ENCODE measurements at places on chromosomes 7 and 10.
A peak's percentile ranks its signal among the peaks of the same experiment; 100 is the strongest.

DNA sequence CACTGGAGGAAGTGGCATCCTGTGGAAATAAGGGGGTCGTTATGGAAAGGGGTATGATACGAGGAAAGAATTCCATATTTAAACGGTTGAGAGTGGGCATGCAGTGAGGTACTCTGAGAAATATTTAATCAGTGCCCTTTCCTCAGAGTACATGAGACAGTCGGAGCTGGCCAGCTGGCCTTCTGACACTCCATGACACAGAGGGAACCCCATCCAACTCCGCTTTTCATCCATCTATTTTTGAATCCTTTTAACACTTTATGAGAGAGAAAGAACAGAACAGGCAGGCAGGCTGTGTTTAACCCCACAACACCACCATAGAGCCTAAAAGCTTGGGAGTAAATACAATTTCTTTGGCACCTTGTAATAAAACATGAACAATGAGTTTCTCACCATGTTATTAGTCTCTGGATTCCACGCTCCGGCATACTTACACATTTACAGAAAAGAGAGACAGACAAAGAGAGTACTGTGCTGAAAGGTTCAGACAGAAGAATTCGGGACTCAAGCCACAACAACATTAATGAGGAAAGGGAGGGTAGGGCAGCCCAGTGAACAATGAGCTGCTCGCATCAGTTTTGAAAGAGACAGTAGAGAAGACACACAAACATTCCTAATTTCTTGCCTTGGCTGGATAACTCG is 124.2 kb upstream of the PDLIM1 start:
- no peak for DNase-seq

- no peak for DNase-seq
These were observed 31.2 kb upstream of the BMPER start for GRCh38 chr7:33873981-33874750.

GRCh38 chr7:10584886-10585285 is 388.8 kb upstream of the PHF14 start:
- no peak for DNase-seq

- DNase-seq, result no peak
These were observed 359.2 kb downstream of the PHF14 start for GRCh38 chr7:11332865-11333228.

DNA sequence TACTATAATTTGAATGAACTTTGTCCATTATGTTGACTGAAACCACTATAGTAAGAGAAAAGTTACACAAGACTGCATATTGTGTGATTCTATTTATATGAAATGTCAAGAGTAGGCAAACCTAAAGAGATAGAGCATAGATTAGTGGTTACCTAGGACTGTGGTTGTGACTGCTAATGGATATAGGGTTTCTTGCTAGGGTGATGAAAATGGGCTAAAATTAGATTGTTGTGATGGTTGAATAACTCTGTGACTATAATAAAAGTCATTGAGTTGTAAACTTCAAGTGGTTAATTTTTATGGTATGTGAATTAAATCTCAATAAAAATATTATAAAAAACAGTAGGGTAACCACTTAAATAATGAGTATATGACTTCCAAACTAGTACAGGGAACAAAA is 142.9 kb upstream of the AHR start:
- DNase-seq, result no peak

GRCh38 chr7:111074071-111074747 is 16.7 kb upstream of the LRRN3 start:
- no peak for DNase-seq

DNA sequence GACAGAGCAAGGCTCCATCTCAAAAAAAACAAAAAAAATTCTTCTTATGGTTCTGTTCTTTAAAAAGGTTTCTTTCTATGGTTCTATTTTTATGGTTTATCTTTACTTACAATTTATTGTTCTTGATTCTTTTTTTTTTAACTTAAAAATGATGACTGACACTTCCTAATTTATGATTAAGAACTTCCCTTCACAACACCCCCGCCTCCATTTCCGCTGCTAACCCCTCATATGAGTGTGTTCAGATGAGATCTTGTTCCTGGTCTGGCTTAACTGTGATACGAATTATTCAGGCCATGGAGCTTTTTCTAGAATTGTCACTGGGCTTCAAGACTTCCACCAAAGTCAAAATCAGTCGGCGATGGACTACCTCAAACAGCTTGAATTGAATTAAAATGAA is 33.9 kb downstream of the PTER start:
- DNase-seq, result peak; percentile 17

- DNase-seq, result no peak
These were observed 586.4 kb upstream of the SEMA3D start for GRCh38 chr7:85773116-85773728.

GRCh38 chr10:106938513-106938912 is 226.0 kb downstream of the SORCS1 start:
- DNase-seq, result no peak

GRCh38 chr10:129758207-129759021 is 205.7 kb downstream of the EBF3 start:
- no peak for DNase-seq

- peak; percentile 7 for DNase-seq
These were observed 448 bp upstream of the SRPK2 start for GRCh38 chr7:105389088-105389650.

DNA sequence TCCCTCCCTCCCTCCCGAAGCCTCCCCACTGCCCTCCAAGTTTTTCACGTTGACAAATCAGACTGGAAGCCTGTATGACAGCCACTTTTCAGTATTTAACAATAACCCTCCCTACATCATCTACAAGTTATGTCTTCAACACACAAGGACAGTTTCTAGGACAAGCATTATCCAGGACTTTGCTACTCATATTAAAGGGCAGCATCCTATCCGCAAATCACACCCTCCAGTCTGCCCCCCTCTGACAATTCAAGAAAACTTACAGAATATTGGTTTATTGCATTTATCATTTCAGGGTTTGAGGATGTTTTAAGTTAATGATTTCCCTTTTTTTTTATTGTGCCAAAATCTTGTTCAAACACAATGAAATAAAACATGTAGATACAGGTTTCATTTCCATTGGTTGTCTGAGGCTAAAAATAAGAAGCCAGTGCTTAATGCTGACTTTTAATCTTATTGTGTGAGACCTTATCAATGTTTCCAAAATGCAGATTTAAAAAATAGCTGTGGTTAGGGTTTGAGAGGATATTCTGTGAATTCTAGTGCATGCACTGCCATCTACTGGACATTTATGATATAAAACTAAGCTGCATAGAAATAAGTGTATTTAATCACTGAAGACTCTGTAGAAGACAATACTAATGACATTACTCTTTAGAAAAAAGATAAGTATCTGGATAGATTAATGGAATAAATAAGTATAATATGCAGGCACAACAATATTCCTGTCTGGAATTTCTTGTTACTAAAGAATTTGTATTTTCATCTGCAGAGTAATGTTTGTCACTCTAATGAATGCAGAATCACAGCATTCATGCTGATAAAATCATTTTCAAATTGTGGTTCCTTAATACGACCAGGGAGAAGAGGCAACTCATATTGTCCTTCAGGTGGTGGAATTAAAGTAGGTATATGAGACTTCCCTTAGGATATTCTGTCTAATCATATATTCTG is 64.1 kb downstream of the CAV1 start:
- no peak for DNase-seq
